ENCODE measurements at places on chromosomes 2 and 18.

DNA sequence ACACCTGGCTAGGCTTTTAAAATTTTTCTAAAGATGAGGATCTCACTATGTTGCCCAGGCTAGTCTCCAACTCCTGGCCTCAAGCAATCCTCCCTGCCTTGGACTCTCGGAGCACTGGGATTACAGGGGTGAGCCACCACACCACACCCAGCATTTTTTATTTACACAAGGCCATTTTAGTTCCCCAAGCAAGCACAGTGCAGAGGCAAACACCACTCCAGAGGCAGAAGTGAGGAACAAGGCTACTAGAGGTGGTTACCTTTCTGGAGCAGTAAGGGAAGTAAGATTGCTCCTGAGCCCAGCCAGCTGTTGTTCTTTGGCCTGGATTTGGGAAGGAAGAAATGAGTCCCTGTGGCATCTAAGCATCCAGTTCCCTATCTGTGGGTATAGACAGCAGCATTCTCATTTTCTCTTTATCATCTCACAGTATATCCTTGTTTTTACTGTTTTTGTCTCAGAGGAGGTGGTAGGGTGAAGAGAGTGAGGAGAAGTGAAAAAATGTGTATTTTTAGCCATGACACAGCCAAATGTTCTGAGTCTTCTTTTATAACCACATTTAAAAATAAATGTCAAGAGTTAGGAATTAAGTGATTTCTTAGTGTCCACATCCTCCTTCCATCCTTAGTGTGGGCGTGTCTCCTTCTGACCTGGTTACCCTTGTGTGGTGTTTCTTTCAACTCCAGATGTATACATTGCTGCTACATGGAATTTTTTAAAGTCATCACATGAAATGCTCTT is 10.5 kb upstream of the TTC39C start:
- no peak for DNase-seq

DNA sequence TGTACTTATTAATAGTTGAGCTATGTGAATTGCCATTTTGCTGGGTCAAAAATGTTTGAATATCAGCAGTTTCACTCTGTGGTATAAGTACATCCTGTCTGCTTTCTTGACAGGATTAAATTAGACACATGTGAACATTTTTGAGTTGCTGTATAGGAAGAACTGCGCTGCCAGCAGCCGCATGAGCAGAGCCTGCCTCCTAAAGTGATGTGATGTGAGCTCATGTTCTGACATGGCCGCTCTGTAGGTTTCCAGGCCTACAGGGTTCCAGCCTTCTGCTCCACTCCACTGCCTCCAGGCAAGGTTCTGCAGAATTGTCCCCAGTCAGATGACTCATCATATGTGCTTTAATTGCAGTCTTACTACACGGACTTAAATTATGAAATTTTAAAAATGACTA is 119.7 kb upstream of the NFATC1 start:
- no peak for DNase-seq

- DNase-seq, result no peak
Measured at GRCh38 chr2:226971770-226972169, 135.9 kb downstream of the RHBDD1 start.

DNA sequence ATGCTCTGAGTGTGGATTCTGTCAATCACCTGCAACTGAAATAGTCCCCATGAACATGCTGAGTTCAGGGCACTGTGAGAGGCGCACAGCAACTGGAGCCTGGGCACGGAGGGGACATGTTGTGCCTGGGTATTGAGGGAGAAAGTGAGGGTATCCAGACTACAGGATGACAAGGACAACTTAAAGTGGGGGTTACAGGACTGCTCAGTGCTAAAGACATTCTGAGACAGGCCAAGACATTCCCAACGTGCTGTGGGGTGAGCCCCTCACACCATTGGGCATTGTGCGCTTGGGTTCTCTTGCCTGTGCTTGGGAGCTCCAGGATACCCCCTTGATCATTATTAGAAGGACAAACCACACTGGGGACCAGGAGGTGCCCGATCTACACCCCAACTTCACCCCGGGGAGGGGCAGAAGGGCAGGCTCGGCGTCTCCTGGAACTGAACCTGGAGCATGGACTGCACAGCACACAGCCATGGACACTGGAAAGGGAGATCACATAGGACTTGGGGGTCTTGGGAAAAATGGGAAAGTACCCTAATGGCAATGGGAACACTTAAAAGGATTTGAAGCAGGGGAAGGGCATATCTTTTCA is 72.5 kb upstream of the HDAC4 start:
- no peak for DNase-seq

DNA sequence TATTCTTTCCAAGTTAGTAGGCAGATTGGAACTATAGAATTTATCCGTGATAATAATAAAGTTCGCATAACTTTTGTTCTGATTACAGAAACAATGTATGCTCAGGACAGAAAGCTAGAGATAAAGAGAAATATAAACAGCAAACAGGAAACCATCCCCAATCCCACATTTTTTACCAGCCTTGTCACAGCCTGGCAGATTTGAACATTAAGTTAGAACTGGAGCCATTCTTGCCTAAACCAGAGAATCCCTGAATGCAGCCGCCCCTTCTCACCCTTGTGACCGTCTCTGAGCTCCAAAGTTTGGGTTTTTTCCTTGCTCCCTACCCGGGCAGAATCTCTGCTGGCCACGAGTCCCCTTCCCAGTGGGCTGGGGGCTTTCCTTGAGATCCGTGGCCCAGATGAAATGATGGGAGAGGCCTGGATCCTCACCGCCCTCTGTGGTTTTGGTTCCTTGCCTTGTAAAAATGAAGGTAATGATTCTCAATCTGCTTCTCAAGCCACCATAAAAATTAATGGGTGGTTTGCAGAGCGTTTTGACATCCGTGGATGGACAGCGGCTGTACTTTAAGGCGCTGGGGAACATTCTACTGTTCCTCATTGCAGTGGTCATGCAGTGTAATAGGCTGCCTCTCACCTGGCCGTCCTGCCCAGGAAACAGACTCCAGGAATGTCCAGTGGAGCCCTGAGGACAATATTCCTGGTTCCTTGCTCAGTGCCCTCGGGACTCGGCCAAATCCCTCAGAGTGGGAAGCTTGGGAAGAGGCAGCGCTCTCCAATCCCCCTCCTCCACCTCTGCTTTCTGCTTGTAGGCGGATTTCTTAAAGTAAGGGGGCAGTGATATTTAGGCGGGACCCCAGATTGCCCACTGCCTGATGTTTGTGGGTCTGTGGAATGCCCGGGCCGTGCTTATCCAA is 1.6 kb downstream of the SH3BP4 start:
- no peak for DNase-seq

- no peak for DNase-seq
Measured at GRCh38 chr2:238861013-238861730, 13.3 kb downstream of the TWIST2 start.

DNA sequence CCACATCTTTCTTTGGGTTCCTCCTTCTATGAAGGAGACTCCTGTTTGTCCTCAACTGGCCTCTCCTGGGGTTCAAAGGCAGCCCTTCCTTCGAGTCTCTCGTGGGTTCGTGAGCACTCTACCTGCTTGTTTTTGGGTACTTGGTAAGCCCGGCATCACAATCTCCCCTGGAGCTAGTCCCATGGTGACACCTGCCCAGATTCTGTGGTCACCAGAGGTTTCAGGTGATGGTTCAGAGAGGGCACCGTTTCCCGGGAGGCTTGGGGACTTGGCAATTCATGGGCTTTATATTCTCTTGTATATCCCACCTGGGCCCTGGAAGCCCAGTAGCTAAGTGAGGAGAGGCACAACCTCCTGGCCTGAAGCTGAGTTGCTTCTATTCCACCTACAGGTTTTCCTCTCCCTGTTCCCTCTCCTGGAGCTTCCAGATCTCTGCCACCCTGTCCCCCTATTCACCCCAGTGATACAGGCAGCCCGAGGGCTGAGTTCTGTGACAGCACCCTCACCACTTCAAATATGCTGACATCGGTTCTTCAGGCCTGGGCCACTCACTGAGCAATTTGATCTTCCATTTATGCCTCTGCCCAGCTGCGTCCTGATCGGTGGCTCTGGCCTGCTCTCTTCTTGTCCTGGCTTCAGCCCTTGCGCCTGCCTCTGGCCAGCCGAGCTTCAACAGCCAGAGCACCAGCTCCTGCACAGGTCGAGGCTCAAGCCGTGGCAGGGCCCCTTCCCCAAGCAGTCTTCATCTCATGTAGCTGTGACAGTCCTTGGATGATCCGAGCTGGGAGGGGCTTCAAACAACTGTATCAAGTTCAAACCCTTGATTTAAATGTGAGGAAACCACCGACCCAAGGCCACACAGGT is 91.5 kb downstream of the MSH2 start:
- DNase-seq, result no peak

GRCh38 chr2:102111823-102112222 is 30.7 kb upstream of the IL1R1 start:
- no peak for DNase-seq

DNA sequence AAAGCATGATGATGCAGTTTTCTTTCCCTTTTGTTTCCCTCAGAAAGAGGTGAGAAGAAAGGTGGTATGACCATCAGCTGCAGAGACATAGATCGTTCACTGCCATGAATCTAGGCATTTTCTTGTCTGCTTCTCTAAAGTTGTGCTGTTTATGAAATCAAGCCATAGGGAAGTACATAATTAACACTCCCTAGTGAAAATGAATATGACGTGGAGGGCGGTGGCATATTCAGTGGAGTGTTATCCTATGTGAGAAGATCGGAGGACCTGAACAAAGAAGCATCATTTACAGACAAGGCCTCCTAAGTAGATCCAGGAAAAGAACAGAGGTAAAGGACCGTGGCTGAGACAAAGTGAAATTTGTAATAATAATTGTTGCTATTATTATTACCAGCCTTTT is 509.0 kb upstream of the SLC39A10 start:
- no peak for DNase-seq

- DNase-seq, result no peak
Measured at GRCh38 chr18:50902797-50903196, 23.9 kb downstream of the ME2 start.

- no peak for DNase-seq
Measured at GRCh38 chr18:5058768-5059695, 138.0 kb downstream of the AKAIN1 start.

DNA sequence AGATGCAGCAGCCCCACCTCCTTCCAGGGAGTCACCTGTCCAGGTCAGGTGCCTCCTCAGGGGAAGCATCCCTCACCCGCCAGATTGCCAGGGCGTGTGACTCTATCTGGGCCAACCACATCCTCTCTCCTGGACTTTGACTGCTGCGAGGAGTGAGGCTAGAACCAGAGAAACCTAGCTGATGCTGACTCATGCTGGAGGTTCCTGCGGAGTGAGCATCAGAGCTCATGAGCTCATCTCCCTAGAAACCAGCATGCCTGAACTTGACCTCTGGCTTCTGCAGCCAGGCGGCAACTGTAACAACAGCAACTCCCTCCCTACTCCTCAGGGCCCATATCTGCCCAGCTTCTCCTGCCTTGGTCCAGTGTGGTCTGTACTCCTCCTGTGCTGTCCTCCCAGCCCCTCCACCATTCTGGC is 28.3 kb upstream of the NT5DC4 start:
- peak; percentile 54 for DNase-seq

DNA sequence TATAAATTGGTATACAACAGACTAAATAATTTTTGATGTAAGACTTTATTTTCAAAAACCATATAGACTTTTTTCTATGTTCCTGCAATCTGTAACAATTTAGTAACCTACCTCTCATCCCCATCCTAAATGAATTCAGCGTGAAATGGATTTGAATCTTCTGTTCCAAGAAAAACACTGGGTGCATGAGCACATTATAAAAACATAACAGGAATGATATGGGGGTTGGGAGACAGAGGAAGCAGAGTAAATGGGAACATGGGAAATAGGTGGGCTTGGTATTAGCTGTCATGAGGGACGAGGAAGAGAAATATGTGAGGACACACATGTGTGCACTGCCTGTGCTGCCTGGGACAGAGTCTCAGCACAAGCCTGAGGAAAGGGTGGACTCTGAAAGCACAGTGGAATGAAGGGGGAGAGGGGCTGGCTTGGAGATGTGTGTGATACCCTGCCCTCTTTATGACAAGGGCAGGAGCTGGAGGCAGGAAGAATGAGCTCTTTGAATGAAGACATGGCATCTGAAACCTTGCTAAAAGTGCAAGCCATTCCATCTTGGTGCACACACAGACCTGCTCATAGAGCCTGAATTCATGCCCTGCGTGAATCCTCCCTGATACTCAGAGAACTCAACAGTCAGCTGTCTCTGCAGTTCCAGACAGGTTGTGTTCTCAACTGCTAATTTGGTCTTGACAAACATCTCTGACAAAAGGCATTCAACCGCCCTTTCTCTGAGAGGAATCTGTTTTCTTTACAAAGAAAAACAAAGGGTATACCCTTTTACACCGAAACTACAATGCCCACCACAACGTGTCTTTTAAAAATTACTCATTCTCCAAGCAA is 66.6 kb downstream of the EPB41L3 start:
- DNase-seq, result no peak

DNA sequence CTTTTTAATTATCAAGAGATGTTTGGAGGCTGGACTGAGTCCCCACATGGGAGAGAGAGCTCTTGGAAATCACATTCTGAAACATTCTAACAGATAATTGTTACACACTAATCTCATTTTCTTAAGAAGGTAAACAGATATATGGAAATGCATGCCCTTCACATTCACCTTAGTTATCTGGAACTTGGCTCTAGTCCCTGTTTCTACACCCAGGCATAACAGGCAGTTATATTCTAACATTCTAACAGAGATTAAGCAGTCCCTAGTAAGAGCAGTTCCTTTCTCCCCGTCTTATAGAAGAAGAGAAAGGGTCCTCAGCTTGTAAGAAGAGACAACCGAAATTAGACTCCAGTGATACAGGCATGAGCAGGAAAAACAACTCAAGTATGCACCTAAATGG is 385.4 kb downstream of the SOX11 start:
- DNase-seq, result no peak

- no peak for DNase-seq
Measured at GRCh38 chr2:7661502-7661901, 744.3 kb downstream of the RNF144A start.

DNA sequence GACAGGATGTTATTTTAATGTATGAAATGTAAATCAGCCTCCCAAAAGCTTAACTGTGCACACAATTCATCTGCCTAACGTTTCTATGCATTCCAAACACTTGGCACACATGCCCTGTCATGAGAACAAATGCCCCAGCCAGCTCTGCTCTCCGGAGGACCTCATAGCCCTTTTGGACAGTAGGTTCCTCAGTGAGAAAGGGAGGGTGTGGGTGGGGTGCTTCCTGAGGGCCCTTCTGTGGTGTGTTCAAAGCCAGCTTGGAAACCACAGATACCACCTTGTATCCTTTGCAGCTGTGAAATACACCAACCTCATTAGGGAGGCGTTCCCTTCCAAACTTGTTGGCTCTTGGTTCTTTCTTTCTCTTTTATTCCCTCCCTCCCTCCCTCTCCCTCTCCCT is 102.2 kb upstream of the ASB18 start:
- peak; percentile 23 for DNase-seq

GRCh38 chr2:40317046-40317445 is 134.8 kb downstream of the SLC8A1 start:
- no peak for DNase-seq

- no peak for DNase-seq
Measured at GRCh38 chr2:182228073-182228473, 198.8 kb downstream of the PDE1A start.

All from activated naive CD4-positive, alpha-beta T cell treated with Interleukin-2 at 50 U/mL for 16 hours (primary cell).